Uterine smooth muscle cell (primary cell): ENCODE measurements at places on chromosomes 16 and 17. TPM values are rescaled to one million over a fixed set of nuclear protein-coding genes. Genes with fewer than 3 reads are reported as not detected.

TP53TG3 gene
- not detected in 2 replicates for total RNA-seq

TMEM100 gene
- 0.12 and 1.4 TPM in 2 replicates for total RNA-seq

HEXD gene
- 11.0 and 13.5 TPM in 2 replicates for total RNA-seq

KRT39 gene
- total RNA-seq = 0.11 TPM in 1 of 2 replicates, not detected in the other

STX1B gene
- total RNA-seq = 2.1 and 2.5 TPM in 2 replicates

DOC2B gene
- not detected in 2 replicates for total RNA-seq

COX6A2 gene
- total RNA-seq = not detected in 2 replicates

CRYM gene
- 2.2 and 4.4 TPM in 2 replicates for total RNA-seq

TBC1D3H gene
- total RNA-seq = not detected in 2 replicates

ICAM2 gene
- total RNA-seq = 1.2 and 3.4 TPM in 2 replicates

ACAP1 gene
- total RNA-seq = 2.4 and 5.7 TPM in 2 replicates

NPB gene
- total RNA-seq = 0.22 and 0.25 TPM in 2 replicates

SLC5A2 gene
- total RNA-seq = under 0.01 TPM in 1 of 2 replicates, not detected in the other

ITGAD gene
- not detected in 2 replicates for total RNA-seq

CNTNAP4 gene
- not detected in 2 replicates for total RNA-seq

CBFA2T3 gene
- not detected in 2 replicates for total RNA-seq

AOC2 gene
- 0.33 and 0.75 TPM in 2 replicates for total RNA-seq

MEFV gene
- 0.12 TPM in 1 of 2 replicates, not detected in the other for total RNA-seq

EPOP gene
- 0.55 and 0.87 TPM in 2 replicates for total RNA-seq

PIK3R5 gene
- not detected in 2 replicates for total RNA-seq

CCDC43 gene
- total RNA-seq = 44.4 and 53.2 TPM in 2 replicates

MAPT gene
- 0.33 and 0.75 TPM in 2 replicates for total RNA-seq

ALDOA gene
- 528 and 721 TPM in 2 replicates for total RNA-seq

UNC45B gene
- total RNA-seq = not detected in 2 replicates

NLRC5 gene
- 16.7 and 22.2 TPM in 2 replicates for total RNA-seq

CACNG3 gene
- not detected in 2 replicates for total RNA-seq

TOX3 gene
- total RNA-seq = not detected in 2 replicates

KIF19 gene
- not detected in 2 replicates for total RNA-seq

C17orf107 gene
- 1.5 and 8.2 TPM in 2 replicates for total RNA-seq

CORO7 gene
- total RNA-seq = 20.1 and 25.6 TPM in 2 replicates

CDRT4 gene
- total RNA-seq = 2.1 and 4.1 TPM in 2 replicates

TLCD2 gene
- 2.3 and 4.6 TPM in 2 replicates for total RNA-seq

CLEC19A gene
- not detected in 2 replicates for total RNA-seq

HCRT gene
- total RNA-seq = not detected in 2 replicates

RAB26 gene
- 1.1 and 1.4 TPM in 2 replicates for total RNA-seq

TEKT1 gene
- not detected in 2 replicates for total RNA-seq

ABI3 gene
- total RNA-seq = 0.11 TPM in 1 of 2 replicates, not detected in the other

TEDC2 gene
- total RNA-seq = 5.6 and 13.6 TPM in 2 replicates

RHBDF2 gene
- total RNA-seq = 4.9 and 5.4 TPM in 2 replicates

CHST4 gene
- not detected in 2 replicates for total RNA-seq

WSB1 gene
- total RNA-seq = 135 and 174 TPM in 2 replicates

ABCA3 gene
- 0.89 and 1.5 TPM in 2 replicates for total RNA-seq

TBC1D26 gene
- total RNA-seq = under 0.01 TPM in 2 replicates

TBC1D3G gene
- not detected in 2 replicates for total RNA-seq

CDH13 gene
- total RNA-seq = 107 and 133 TPM in 2 replicates

TPSG1 gene
- total RNA-seq = 0.37 TPM in 1 of 2 replicates, not detected in the other

TMIGD1 gene
- not detected in 2 replicates for total RNA-seq

FNDC8 gene
- total RNA-seq = not detected in 2 replicates
